Brain microvascular endothelial cell (primary cell): ENCODE measurements at places on chromosomes 13 and 19.
A peak's percentile ranks its signal among the peaks of the same experiment; 100 is the strongest.

- DNase-seq = no peak
Measured at GRCh38 chr13:102879793-102880499, 34.1 kb downstream of the ERCC5 start.

DNA sequence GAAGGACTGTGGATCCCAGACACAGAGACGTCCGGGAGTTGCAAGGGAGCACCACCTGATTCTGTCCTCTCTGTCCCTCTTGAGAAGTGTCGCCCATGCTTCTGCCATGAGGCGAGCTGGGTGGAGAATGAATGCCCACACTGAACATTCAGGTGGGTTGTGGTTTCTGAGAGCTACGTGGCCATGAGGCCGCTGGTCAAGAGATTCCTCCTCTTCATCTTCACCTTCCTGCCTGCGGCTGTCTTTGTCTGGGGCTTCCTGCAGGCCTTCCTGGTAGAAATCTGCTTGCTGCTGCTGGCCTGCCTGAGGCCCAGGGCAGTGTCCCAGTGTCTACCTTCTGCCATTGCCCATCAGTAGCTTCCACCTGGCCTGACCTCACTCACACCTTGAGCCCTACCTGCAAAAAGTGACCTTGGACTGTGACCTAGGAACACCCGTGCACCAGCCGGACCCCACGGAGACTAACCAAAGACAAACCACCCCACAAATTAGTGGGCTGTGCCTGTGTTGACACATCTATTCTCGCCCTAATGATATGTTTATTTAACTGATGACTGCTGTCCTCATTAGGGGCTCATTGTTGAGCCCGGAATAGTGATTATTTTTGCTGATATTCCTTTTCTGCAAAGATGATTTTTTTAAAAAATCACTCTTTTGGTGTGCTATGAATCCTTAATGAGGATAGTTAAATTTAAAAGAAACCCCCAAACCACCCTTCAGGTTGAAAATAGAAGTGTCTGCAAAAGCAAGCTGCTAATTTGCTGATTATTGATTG is 38.7 kb upstream of the ZNF536 start:
- no peak for DNase-seq

DNA sequence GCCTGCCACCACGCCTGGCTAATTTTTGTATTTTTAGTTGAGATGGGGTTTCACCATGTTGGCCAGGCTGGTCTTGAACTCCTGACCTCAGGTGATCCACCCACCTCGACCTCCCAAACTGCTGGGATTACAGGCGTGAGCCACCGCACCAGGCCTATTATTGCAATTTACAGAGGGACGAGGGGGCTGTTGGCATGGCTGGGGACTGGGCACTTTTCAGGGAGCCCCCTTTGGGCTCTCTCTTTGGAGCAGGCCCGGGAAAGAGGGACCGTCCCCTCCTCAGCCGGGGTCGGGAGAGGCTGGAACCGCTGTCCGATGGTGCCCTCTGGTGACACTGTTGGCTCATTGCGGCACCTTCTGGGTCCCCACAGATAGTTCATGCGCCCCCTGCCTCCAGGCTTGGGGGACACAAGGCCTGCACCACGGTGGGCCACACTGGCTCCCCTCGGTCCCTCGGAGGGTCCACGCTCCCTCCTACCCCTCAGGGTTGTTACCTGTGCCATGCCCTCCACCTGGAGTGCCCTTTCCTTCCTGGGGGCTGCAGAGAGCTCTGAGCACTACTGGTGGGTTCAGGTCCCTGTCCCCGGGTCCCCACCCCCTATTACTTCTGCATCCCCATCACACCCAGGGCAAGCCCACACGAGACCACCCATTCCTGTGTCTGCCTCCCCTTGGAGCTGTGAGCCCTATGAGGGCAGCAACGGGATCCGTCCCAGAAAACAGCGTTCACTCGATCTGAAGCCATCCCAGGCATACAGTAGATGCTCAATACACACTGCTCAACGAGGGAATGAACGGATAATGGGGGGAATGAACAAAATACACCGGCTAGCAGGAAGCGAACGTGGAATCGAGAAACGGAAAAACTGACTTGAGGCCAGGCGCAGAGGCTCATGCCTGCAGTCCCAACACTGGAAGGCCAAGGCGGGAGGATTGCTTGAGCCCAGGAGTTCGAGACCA is 12.5 kb downstream of the FEM1A start:
- peak; percentile 34 for DNase-seq

GRCh38 chr13:112376050-112376681 is at the start of gene SPACA7:
SPACA7 (plus strand) TSS chr13:112376355; CDS start chr13:112376386, 31 bp downstream.
- DNase-seq = no peak

- DNase-seq = no peak
Measured at GRCh38 chr19:6416658-6417405, 7.8 kb downstream of the KHSRP start.

DNA sequence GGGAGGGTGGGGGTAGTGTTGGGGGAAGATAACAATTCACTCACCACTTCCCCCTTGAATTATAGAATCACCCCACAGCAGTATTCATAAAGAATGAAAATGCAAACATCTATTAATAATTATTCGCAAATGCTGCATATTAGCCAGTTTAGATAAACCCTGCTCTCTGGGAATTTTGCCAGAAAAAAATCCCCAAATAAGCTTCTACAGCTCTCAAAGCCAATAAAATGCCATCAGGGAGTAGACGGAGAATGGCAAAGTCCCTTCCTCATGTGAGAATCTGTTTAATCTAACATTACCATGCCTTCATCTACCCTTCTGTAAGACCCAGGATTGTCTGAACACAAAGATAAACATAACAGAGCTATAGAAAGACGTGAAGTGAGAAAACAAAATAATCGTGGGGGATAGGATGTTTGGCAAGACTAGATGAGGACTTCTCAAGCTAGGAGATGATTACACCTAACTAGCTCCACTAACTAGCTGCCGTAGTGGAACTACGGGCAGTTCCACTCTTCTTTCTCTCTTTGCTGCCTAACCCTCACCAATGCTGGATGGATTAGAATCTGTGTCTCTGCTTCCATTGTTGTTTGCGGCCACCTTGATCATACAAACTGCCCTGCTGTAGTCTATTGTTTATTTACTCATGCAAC is 32.4 kb upstream of the CACNA1A start:
- no peak for DNase-seq

DNA sequence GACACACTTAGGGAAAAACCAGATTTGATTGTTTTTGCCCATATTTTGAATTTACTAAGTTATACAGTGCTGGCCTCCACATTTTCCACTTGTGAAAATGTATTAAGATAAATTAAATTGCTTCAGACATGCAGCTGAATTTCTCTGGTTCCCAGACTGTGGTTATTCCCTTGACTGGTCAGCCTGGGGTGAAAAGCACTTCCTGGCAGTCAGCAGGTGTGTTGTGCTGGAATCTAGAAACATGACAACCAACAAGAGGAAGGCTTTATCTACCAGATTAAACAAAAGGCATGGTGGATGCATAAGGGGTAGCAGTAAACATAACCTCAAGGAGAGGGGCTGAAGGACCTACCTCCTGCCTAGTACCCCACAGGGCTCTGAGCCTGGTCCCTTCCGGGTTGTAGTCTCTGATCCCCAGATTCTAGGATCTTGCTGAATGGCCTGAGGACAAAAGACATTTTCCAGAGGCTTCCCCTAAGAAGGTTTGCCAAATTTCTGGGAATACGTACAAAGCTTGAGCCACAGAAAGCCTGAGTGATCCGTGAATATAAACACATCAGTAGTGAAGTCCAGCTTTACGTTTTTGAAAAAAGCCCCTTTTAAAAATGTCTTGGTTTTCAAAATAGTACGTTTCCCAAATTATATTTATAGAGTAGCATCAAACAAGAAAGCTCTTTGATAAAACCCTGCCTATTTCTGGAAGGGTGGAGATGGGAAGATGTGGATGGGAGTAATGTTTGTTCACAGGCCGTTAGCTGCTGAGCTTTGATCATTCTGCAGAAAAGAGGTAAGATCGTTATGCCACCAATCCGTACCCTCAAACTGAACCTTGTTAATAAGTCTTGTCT is 133.4 kb downstream of the LACC1 start:
- DNase-seq = no peak

GRCh38 chr19:18170714-18171255 is 2.8 kb upstream of the IFI30 start:
- DNase-seq = no peak

DNA sequence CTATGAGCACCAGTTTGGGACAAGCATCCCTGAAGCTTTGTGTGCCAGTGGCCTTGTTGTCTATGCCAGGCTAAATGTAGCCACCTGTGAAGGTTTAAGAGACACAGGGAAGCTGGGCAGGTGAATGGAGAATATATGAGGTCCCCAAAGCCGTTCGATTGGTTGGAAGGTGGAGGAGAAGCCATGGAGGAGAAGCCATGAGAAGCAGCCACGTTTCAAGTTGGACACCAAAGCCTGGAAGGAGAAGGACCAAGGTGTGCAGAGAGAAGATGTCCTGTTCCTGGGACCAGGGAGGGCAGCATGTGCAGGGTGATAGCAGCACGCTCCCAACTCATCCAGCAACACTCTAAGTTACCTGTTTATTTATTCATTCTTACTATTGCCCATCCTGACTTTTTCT is 432.3 kb upstream of the TSHZ3 start:
- DNase-seq = no peak

DNA sequence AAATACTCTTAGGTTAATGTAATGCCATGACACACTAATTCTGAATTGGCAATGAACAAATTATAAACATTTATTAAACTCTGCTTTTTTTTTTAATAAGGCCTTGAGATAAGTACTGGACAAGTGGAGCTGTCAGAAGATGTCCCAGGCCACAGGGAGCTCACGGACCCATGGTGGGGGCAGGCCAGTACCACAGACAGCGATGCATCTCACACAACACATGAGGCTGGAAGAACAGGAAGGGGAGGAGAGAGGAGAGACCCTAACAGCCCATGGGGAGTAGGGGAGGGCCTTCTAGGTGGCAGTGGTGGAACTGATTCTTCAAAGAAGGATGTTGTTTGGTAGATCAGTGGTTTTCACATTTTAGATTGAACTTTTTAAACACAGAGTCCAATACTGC is 128.4 kb downstream of the LHFPL6 start:
- no peak for DNase-seq

- no peak for DNase-seq
Measured at GRCh38 chr13:83470133-83470797, 412.0 kb downstream of the SLITRK1 start.

DNA sequence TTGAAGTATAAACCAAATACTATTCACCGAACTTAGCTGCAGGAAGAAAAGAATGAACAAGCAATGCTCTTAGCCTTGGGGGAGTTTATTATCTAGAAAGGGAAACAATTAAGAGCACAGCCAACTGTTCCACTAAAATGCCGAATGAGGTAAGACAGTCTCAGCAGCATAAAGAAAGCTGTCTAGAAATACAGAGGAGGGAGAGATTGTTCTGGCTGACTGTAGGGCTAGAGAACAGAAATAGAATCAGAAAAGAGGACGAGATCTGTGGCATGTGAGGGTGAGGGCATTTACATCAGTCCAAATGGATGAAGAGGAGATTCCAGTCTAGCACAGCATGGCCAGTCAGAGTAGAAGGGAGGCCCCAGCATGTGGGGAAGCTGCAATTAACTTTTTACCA is 56.8 kb upstream of the TNFRSF19 start:
- no peak for DNase-seq

DNA sequence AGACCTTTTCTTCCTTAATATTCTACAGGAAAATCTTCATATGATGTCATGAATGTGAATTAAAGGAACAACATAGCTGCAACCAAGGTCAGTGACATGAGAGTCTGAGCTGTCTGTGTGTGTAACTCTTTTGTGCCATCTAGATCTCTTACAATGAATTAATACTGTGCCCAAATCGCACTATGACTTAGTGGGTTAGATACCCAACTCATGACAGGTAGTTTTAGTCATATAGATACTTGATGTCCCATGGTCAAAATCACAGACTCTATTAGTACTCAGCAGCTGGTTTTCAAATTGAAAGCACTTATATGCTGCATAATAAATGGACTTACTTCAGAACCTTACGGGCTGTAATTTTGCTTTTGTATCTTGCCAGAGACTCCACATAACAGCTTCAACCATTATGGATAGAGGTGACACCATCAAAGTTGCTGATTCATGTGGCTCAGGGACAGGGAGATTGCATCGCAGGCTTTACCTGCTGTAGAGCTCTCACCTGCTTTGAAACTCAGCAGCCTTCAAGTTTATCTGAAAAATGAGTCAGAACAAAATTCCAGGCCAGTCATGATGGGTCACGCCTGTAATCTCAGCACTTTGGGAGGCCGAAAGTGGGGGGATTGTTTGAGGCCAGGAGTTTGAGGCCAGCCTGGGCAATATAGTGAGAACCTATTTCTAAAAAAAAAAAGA is 12.3 kb upstream of the ZNF283 start:
- DNase-seq = no peak

- no peak for DNase-seq
Measured at GRCh38 chr13:93655154-93655553, 428.5 kb downstream of the GPC6 start.

- peak; percentile 82 for DNase-seq
Measured at GRCh38 chr19:42279902-42280814, 11.1 kb downstream of the CIC start.

- DNase-seq = no peak
Measured at GRCh38 chr13:47144782-47145181, 247.9 kb upstream of the HTR2A start.

DNA sequence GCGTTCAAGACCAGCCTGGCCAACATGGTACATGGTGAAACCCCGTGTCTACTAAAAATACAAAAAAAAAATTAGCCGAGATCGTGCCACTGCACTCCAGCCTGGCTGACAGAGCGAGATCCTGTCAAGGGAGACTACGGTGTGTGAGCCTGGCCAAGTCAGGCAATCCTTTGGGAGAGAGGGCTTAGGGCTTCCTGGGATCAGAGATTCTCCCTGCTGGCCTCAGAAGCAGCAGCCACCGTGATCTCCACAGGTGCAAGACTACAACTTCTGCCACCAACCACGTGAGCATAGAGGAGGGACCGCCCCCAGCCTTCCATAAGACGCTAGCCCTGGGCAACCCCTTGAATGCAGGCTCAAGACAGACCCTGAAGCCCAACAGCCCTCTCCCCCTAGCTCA is 7.6 kb downstream of the MFSD12 start:
- DNase-seq = no peak

- DNase-seq = no peak
Measured at GRCh38 chr19:4373013-4373367, 27.4 kb downstream of the SH3GL1 start.

GRCh38 chr13:101880581-101880980 is 428.1 kb downstream of the ITGBL1 start:
- DNase-seq = no peak

DNA sequence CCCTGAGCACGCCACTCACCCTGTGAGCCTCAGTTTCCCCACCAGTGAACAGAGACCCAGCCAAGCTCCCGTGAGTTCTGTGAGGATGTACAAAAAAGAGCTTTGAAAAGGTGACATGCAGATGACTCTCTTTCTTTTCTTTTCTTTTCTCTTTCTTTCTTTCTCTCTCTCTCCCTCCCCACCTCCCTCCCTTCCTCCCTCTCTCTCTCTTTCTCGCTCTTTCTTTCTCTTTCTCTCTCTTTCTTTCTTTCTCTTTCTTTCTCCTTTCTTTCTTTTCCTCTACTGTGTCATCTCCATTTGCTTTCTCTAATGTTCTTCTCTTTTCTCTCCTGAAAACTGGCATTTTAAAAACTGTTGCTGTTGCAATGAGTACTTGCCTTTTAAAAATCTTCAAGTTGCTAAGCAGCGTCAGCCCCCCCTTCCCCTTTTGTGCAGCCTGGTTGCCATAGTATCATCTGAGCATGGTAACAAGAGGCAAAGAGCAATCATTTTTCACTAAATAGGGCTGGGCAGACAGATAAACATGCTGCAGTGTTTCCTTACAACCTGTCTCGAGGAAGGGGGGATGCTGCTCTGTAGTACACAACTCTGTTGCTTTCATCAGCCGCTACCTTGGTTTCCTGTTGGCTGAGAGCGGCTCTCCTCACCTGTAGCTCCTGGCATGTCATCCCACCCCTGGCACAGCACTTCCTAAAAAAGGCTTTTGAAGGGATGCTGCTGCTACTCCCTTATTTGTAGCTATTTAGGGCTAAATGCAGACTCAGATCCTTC is 108.7 kb upstream of the MBNL2 start:
- DNase-seq = no peak
